ENCODE measurements at places on chromosomes 16 and 17.

DNA sequence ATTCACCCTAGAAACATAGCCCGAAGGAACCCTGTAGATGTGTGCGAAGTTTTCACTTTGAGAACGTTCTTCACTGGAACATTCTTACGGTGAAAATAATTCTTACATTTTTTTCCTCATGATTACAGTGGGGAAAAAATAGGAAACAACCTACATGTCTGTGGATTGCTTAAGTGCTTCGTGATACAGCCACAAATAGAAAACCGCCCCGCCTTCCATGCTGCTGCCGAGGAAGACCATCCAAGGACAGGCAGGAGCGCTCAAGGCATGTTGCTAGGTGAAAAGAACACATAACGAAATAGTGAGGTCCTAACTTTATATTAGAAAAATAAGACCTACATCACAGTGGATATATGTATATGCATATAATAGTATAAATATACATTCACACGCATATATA, 78.8 kb downstream of the BMERB1 start:
- DNase-seq: no peak

DNA sequence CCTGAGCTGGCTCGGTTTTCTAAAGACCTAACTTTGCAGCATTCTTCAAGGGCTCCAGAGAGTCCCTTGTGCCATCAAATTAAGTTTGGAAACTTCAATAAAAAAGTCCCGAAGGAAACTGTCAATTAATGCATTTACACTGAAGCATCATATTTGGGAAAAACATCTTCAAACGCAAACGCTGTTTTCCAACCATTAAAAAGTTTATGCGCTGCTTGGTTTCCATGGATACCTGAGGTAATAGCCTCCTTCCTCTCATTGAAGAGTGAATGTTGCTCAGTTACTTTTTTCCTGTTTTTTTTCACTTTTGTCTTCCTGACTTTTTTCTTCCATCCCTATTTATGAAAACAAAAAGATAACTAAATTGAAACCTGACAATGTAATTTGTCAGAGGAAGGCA, 399.1 kb downstream of the MAF start:
- DNase-seq: no peak

DNA sequence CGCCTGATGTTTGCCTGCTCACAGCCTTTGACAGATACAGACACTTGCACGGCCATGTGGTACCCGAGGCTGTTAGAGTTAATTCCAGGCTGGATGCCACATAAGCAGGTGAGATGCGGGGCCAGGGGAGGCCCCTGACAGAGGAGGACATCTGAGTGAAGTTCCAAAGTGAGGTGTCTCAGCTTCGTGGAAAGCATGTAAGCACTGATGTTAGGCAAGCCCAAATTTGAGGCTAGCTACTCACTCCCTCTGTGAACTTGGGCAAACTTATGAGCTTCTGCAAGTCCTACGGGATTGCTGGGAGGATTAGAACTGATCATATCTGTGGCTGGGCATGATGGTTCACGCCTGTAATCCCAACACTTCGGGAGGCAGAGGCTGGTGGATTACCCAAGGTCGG, 39.3 kb upstream of the MARCHF10 start:
- DNase-seq: no peak

DNA sequence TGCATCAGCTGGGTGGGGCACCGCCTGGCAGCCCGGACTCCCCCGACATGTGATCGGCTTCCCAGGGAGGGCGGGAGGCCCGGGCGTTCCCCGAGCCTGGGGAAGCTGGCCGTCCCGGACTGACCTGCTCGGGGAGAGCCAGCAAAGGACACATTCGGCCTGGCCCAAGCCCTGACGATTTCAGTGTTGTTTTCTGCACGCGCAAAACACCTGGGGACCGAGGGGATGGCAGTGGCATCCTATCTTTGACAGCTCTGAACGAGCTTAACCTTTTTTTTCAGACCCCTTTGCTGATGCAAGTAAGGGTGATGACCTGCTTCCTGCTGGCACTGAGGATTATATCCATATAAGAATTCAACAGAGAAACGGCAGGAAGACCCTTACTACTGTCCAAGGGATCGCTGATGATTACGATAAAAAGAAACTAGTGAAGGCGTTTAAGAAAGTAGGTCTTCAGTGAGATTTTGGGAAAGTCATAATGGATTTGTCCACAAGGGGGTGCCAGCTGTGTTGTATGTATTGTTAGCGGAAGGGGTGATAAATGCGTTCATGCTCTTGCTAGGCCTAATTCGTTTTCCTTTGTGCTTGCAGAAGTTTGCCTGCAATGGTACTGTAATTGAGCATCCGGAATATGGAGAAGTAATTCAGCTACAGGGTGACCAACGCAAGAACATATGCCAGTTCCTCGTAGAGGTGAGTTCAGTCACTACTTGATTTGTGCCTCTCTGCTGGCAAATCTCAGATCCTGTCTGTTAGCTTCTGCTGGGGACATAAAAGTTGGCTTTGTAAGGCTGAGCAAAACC, 1.0 kb downstream of the EIF1 start:
- DNase-seq: peak; percentile 73

DNA sequence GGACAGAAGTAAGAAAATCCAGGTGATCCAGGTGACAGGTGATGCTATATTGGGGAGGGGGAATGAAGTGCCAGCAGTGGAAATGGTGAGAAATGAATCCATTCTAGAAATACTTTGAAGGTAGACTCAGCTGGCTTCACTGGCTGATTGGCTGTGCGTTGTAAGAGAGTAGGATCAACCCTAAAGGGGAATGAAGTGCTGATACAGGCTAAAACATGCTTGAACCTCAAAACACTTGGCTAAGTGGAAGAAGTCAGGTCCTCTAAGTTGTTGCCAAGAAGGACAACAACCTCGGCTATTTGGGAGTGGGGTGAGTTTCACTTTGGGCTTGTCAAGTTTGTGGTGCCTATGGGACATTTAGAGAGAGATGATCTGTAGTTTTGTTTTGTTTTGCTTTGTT, 24.1 kb upstream of the SCNN1B start:
- no peak for DNase-seq

GRCh38 chr17:79276821-79277220, 202.2 kb downstream of the ENGASE start:
- DNase-seq: no peak

GRCh38 chr17:74190154-74190553, 13.3 kb upstream of the RPL38 start:
- DNase-seq: peak; percentile 39

DNA sequence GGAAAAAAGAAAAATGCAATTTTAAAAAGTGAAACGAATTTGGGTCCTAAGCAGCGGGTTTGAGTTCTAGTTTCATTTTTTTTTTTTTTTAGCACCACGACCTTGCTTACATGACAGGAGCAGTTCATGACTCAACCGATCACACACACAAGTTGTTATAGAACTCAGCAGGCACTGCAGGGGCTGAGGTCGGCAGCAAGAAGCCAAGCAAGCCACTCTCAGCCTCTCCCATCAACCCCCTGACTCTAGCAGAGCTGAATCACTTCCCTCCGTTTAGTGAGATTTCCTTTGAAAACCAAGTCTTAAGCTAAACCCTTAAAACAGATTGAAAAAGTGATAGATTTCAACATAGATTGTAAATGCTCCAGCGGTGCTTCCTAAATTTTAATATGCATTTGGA, 520.8 kb downstream of the HAPSTR1 start:
- no peak for DNase-seq

GRCh38 chr16:84535851-84536250, 31.4 kb upstream of the MEAK7 start:
- DNase-seq: no peak

DNA sequence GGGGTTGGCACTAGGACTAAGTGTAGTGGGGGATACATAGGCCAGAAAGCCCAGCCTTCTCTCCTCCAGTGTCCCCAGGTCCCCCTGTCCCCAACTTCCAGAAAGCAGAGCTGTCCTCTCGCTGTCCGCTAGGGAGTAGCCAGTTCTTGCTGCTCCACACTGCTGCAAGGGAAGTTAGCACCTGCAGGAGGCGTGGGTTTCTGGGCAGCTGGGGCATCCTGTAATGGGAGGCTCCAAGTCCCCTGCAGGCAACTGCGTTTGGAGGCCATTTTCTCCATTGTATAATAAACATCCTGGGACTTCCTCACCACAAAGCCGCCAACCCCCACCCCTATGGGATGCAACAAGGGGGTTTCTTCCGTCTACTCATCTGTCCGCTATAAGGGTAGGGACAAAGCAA, 1.7 kb downstream of the RPRML start:
- peak; percentile 18 for DNase-seq

GRCh38 chr17:27549251-27549893, 81.6 kb upstream of the LGALS9 start:
- no peak for DNase-seq

Data from fibroblast of skin of abdomen (primary cell).